AG08395 (cell line): ENCODE measurements at places on chromosomes 16 and 17.

GRCh38 chr16:55900616-55901393, 25.6 kb upstream of the CES5A start:
- DNase-seq, result no peak

DNA sequence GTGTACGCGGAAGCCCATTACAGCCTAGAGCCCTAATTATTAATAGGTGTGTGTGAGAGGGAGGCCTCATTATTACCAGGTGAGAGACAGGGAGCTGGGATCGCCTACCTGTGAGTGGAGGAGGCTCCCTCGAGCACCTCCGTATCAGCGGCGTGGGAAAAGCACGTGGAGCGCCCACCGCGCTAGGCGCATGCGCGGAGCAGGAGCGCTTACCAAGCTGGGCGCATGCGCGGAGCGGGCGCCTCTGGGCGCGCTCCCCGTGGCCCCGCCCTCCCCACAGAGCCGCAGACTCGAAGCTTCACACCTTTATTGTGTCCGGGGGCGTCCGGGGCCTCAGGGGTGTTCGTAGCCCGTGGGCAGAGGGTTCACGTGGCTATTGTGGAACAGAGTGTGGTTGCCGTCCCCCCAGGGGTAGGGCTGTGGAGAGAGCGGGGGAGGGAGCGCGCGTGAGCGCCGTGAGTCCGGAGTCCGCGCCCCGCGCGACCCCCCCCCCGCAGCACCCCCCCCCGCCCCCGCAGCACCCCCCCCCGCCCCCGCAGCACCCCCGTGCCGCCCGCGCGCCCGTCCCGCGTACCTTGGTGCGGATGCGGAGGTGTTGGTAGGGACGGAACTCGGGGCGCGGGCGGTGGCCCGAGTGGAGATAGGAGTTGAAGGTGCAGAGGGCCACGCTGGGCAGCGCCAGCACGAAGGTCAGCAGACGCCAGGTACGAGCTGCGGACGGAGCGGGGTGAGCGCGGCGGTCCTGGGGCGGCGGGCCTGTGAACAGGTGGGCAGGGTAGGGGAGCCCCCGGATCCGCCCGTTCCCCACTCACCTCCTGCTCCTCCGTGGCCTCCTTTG, 500 bp downstream of the COX6A2 start:
- peak; percentile 93 for DNase-seq

DNA sequence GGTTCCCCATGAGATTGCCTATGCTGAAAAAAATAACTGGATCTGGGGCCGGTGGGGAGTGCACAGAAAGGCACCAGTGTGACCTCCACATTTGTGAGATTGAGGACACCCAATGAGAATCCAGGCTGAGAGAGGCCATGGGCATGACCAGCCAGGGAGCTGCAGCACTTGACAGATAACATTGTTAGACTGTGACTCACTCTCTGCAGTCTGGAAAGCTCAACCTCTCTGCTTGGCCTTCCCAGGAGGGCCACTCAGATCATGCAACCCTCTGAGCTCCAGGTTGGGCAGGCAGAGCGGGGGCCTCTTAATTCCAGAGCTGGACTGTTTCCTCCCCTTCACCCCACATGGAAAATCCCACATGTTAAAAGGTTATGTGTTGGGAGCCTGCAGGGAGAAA, 30.1 kb downstream of the FZD2 start:
- DNase-seq, result peak; percentile 96

DNA sequence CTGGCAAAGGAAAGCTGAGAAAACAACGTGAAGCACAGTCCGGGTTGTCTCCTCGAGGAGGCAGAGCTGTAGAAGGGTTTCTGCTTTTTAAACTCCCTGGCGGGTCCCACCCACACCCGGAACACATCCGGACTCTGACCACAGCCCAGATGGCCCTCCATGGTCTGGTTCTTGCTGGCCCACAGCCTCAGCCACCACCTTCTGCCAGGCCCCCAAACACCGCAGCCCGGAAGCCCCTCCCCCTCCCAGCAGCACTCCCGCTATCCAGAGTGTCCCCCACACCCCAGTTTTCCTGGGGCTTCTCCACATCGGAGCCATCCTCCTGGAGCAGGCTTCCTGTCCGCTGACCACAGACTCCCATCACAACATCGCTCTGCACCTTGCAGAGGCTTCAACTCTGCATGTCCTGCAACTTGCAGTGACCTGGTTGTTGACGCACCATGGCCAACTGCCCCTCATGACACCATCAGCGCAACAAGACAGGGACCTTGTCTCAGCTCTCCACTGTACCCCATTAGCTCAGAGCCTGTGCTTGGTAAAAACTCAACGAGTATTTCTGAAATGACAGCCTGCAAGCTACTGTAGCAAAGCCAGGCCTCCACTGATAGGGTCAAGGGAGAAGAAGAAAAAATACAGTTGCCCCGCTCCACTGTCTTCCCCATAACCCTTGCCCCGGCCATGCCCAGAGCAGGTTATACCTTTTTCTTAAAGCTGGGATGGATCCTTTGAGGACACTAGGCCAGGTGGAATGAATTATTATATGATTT, 129.8 kb downstream of the C16orf78 start:
- DNase-seq, result no peak

- no peak for DNase-seq
Measured at GRCh38 chr16:73046849-73047214, 1.1 kb downstream of the ZFHX3 start.

GRCh38 chr17:43405861-43406260, 7.1 kb downstream of the ARL4D start:
- no peak for DNase-seq

- peak; percentile 74 for DNase-seq
Measured at GRCh38 chr17:17156107-17156506, 50.0 kb downstream of the PLD6 start.
